ENCODE measurements at places on chromosomes 1 and 21.

- DNase-seq = no peak
Observed at GRCh38 chr1:20184481-20184900, 1.4 kb upstream of the UBXN10 start.

GRCh38 chr21:38244885-38245869 lies 11.6 kb upstream of the KCNJ15 start:
- DNase-seq = peak; percentile 40

- DNase-seq = no peak
Observed at GRCh38 chr1:7376676-7377075, 394.4 kb upstream of the VAMP3 start.

- DNase-seq = no peak
Observed at GRCh38 chr1:65050735-65051134, 84.4 kb upstream of the JAK1 start.

GRCh38 chr1:150582371-150582770 lies 3.0 kb upstream of the MCL1 start:
- DNase-seq = no peak

DNA sequence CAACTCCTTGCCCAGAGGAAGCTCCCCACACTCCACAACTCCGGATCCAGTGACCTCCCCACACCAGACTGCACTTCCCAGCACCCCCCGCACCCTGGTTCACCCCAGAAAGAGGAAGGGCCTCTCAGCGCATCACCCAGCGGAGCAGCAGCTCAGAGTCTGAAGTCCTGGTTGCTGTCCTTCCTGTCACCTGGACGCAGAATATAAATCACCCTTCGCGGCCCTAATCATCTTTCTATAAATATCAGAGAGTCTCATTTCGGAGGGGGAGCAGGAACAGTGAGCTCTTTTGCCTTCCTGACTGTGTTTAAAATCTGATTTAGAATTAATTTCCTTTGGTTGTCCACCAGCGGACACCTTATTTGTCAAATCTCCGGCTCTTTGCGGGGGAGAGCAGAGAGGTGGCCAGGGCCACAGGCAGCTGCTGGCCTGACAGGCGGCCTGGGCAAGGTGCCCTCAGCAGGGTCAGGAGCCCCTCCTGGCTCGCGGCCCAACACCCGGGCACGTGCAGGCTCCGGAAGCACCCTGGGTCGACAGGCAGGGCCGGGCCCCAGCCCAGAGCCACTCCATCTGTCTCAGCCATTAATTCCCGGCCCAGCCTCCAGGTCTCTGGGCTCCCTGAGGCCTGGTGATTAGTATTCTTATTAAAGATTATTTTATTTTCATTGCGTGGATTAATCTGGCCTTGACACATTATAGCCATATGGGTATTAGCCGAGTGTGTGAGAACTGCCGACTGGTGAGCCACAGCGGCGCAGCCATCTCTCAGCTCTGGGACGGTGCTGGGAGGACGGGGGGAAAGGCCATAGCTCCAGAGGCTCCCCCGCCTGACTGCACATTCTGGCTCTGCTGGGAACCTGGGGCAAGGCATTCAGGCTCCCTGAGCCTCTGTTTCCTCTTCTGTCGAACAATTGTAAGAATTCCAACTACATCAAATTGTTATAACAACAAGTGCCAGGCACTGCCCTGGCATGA lies 19.7 kb downstream of the EPHA8 start:
- no peak for DNase-seq

DNA sequence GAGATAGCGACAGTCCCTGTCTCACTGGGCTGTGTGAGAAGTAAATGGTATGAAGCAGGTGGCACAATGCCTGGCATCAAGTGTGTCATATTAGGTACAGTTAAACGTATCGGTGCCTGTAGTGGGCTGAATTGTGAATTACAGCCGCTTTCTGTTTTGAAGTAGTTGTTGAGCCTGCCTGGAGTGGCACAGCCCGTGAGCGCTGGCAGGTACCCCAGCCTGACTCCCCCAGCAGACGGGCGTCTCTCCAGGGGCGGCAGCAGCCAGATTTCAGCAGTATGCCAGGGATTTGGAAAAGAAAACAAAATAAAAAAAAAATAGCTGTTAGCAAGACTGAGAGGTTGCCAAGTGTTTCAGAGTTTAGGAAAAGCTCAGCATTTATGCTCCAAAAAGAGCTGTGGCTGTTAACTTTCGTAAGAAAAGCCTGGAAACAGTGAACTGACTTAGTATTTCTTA lies 26.6 kb upstream of the GPR153 start:
- DNase-seq = no peak

- no peak for DNase-seq
Observed at GRCh38 chr1:58944439-58944838, 160.6 kb upstream of the JUN start.

DNA sequence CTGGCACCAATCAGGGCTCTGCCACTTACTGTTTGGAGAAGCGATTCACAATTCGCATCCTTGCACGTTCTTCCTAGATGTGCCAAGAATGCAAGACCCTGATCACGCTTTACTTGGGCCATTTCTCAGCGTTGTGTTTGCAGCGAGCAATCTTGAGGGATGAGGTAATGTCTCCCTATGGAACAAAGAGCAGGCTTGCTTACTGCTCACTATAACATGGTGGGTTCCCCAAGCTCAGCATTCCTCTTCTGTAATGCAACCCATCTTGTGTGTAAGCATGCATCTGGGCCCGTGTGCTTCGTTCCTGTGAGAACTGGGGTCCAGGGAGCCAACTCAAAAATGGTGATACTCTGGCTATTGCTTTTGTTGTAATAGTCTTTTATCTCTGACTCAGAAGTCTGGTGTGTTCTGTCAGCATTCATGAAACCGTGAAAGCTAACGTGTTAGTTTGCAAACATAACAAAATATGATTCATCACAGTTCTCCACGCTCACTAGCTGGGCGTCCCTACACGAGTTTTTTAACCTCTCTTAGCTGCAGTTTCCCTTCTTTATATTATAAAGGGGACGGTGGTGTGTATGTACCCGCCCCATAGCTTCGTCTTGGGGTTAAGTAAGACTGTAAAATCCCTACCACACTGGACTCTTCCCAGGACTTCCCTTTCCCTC lies 33.3 kb downstream of the DNTTIP2 start:
- no peak for DNase-seq

DNA sequence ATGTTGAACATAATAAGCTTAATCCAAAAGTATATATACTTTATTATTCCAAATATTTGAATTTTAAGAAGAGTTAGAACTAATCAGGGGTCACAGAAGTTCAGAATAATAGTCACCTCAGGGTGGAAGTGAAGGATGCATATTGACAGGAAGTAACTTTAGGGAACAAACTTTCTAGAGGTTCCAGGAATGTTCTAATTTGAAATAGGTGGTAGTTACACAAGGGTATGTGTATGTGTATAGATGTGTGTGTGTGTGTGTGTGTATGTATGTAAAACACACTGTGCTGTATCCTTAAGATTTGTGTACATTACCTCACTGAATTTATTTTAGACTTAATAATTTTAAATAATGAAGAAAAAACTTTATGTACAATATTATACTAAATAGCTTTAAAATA lies 110.4 kb downstream of the ACBD6 start:
- DNase-seq = no peak

GRCh38 chr1:181089017-181089675 lies 646 bp downstream of the IER5 start:
- peak; percentile 14 for DNase-seq

DNA sequence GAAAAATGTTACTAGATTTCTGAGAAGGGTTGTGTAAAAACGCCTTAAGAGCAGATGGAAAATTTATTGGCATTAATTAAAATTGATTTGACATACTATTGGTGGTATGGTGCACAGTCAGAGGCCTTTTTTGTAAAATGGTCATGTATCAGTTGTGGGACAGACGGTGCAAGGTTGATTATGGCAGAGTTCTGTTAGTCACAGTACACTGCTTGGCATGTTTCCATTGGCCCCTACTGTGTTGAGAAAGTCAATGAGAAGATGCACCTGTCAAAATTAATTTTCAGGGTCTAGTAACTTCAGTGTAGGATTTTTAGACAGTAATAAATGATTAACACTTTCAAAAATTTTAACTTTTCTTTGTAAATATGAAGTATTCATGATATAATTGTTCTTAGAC lies 4.4 kb downstream of the B3GALT2 start:
- no peak for DNase-seq

DNA sequence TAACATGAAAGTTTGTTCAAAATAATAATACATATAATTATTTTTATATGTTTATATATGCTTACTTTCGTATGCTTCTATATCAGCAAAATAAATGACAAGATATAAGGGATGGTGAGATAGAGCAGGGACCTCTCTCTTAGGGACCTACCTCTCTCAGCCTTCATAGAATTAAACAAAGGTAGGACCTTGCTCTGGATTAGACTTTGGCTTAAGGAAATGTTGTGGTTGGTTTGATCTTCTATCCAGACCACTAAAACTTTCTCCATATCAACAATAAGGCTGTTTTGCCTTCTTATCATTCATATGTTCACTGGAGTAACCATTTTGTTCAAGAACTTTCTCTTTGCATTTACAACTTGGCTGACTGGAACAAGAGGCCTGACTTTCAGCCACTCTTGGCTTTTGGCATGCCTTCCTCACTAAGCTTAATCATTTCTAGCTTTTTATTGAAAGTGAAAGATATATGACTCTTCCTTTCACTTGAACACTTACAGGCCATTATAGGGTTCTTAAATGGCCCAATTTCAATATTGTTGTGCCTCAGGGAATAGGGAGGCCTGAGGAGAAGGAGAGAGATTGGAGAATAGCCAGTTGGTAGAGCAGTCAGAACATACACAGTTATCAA lies 14.4 kb downstream of the FRRS1 start:
- no peak for DNase-seq

DNA sequence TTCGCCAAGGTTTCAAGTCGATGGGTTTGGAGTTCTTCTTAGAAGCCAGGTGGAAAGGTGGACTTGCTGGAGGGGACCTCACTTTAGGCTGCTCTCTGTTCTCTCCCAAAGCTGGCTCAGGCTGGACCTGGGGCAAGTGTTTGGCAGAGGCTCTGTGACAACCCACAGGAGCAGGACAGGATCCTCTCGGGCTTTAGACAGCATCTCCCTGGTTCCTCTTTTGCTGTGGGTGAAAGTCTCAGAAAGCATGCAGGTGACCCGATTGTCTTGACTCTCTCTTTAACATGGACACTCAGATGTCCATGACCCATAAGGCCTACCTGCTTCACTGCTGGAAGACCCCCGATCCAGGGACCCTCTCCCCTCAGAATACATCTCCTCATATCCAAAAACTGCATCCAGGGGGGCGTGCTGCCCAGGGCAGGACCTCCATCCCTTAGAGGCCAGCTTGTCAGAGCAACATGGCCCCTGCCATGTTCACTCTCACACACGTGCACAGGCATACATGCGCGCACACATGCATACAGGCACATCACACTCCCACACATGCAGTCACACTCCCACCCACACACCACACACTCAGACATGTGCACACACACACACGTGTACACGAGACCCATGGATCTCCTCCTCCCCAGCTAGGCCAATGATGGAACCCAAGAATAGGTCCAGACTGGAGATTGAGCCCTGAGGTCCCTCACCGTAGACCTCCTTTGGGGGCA lies 21.3 kb downstream of the MRPL37 start:
- no peak for DNase-seq

DNA sequence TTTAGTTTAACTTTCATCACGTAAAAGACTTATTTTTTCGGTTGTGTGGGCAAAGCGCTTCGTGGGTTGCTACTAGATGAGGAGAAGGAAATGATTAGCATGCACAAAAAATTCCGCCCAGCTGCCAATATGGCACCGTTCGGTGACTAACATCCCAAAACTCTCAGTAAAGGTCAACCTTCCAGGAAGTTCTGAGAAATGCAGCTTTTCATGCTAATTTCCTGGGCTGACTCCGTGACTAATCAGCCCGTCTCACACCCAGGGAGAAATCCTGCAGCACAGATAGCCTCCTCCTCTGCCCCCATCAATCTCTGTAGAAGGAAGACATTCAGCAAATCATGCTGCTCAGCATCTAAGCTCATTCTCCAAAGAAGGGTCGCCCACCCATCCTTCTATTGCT lies 34.1 kb downstream of the TMCO4 start:
- peak; percentile 14 for DNase-seq

DNA sequence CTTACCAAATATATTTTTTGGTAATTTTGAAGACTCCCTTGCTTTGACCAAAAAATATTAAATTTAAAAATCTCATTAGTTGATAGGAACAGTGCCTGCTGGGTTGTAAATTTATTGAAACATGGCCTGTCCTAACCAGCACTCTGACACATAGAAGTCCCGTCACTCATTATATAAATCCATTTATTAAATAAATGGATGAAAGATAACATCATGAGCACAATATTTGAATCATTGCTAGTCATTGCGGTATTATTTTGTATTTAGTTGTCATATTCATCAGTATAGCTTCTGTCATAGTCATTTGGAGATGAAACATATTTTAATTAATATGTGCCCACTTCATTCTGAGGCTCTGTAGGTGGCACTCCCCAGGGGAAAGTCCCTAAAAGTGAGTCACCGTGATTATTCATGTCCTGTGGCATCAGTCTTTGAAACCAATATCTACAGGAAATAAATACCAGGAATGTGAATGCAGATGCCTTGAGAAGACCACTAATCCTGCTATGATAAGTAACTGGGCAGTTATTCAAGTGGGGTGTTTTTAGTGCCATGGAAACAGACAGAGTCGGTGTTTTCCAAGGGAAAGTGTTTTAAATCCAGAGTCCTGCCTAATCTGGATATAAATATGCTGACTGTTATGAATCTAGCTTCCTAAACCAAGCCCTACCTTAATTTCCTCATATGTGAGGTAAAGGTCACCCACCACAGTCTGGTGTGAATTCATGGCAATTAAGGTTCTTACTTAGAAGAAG lies 302.0 kb downstream of the DUSP10 start:
- peak; percentile 16 for DNase-seq

DNA sequence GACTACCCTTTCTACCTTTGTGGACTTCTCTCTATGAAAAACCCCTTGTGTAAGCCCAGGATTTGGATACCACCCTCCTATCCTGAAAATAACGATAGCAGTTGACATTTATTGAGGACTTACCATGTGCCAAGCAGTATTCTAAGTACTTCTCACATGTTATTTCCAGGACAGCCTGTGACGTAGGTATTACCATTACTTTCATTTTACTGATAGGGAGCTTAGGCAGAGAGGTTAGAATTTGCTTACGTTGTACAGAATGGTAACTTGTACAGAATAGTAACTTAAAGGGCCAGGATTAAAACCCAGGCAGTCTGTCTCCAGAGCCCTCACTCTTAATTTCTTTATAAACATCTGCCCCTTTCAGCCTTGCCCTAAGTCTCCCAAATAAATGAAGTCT lies 138.3 kb downstream of the NTMT2 start:
- DNase-seq = no peak

GRCh38 chr1:86105533-86105866 lies 51.1 kb downstream of the COL24A1 start:
- no peak for DNase-seq

DNA sequence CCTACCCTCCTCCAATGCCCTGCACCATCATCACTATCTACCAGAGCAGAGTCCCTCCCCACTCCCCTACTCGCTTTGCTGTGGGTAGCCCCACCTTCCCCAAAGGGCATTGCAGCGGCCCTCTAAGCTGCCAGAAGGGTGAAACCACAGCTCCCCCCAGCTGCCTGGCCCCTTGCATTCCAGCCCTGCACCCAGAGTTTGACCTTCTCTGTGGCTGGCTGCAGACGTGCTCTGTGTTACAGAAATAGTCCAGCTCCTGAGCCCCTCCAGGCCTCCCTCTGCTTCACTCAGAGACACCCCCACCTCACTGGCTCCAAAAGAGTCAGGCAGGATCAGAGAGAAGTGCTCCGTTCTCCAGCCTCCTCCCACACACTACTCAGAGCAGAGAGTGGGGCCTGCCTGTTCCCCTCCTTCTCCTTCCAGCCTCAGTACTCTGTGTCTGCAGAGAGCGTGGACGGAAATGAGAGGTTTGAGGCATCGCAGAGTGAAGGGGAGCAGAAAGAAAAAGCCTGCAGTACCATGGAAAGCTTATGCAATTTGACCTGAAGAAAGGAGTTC lies 63.2 kb downstream of the PLEKHA6 start:
- DNase-seq = no peak

- no peak for DNase-seq
Observed at GRCh38 chr1:163410073-163410999, 88.6 kb downstream of the NUF2 start.
